ENCODE measurements at places on chromosomes 7 and 10.
A peak's percentile ranks its signal among the peaks of the same experiment; 100 is the strongest.

DNA sequence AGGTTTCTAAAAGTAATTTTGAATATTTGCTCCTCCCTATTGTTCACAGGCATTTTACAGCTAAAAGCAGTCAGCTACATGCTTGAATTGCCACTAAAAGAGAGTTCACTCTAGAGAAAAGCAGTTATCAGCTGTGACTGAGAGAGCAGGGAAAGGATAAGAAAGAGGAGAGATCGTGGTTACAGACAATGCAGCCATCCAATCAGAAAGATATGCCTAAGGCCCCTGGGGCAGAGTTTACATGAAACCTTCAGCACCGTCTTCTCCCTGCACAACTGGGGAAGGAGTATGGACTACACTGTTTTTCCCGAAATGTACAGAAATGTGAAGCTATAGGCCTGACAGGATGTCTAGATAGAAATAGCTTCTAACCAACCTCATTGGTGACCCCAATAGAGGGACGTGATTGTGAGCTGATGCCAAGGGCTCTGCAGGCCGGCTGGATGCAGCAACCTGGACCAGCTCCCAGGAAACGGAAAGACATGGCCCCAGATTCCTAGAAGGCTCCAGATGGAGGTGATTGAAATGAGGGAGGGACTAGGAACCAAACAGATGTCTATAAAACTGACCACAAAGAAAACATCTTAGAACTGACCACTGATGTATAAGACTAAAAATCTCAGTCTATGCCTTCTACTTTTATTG is 3.2 kb upstream of the VSTM4 start:
- DNase-seq = no peak
- no peak overlapping the region for H3K27ac ChIP-seq
- H3K27me3 ChIP-seq = no peaks in the 10 kb centered on the region
- H3K4me3 ChIP-seq = no peak overlapping the region
- no peaks in the 10 kb centered on the region for H3K36me3 ChIP-seq

- peaks cover 11% of the 10 kb centered on the region for H3K4me1 ChIP-seq
- peak overlapping the region; percentile 64 for H3K27ac ChIP-seq
- H3K4me3 ChIP-seq = no peak overlapping the region
- H3K27me3 ChIP-seq = no peaks in the 10 kb centered on the region
Observed at GRCh38 chr7:140506788-140507464, 27.6 kb upstream of the MKRN1 start.

- H3K36me3 ChIP-seq = no peaks in the 10 kb centered on the region
- no peak overlapping the region for H3K4me3 ChIP-seq
- no peak for DNase-seq
- H3K4me1 ChIP-seq = peaks cover 8% of the 10 kb centered on the region
Observed at GRCh38 chr10:78319841-78320240, 286.2 kb downstream of the RPS24 start.

- peak; percentile 55 for DNase-seq
- H3K27ac ChIP-seq = no peak overlapping the region
Observed at GRCh38 chr7:130141161-130141883, 63.9 kb downstream of the TMEM209 start.

- no peak for DNase-seq
- H3K27me3 ChIP-seq = no peaks in the 10 kb centered on the region
- H3K4me1 ChIP-seq = peaks cover 7% of the 10 kb centered on the region
- H3K27ac ChIP-seq = no peak overlapping the region
Observed at GRCh38 chr7:101954499-101954898, 137.1 kb downstream of the CUX1 start.

- DNase-seq = peak; percentile 85
- peaks cover 38% of the 10 kb centered on the region for H3K36me3 ChIP-seq
- no peak overlapping the region for H3K4me3 ChIP-seq
- H3K27ac ChIP-seq = no peak overlapping the region
- peaks cover 16% of the 10 kb centered on the region for H3K4me1 ChIP-seq
- no peaks in the 10 kb centered on the region for H3K27me3 ChIP-seq
Observed at GRCh38 chr10:69360485-69361302, 56.0 kb downstream of the TACR2 start.

DNA sequence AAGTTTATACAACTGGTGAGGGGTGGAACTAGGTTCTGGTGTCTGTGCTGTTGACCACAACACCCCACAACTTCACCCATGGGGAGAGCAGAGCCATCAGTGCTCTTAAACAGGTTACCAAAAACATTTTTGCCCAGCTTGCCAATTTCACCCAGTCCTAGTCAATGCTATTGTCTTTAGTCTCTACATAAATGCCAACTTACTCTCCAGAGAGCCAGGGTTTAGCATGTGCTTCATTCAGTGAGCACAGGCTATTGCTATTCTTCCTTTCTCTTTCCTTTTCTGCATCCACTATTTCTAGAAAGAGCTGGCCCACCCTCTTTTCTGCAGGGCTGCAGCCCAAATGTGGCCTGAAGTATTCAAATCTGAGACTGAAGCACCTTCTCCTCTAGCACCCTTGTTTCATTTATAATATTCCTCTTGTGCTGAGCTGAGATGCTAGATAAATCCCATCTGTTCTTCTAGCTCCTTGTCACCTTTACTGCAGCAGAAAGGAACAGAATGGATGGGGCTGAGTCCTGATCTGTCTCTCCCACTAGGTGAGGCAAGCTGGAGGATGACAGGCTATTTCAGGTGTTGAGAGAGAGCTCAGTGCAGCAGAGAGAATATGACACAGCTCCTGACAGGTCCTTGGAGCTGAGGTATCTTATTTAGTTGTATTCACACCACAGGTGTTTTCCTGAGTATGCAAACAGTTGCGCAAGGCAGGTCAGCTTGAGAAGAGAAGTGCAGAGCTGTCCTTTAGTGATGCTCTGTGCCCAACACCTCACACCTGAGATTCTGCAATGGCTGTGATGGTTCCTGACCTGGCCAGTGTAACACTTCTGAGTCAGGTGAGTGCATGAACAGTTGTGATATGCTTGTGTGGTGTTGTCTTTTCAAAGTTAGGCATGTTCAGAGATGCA is 819.2 kb downstream of the CCSER2 start:
- no peaks in the 10 kb centered on the region for H3K4me1 ChIP-seq
- H3K27ac ChIP-seq = no peak overlapping the region
- H3K27me3 ChIP-seq = no peaks in the 10 kb centered on the region
- H3K4me3 ChIP-seq = no peak overlapping the region

Data from mesenchymal stem cell (in vitro differentiated cells and primary cell).